Fibroblast of villous mesenchyme (primary cell): ENCODE measurements at places on chromosomes 16 and 17. TPM values are rescaled to one million over a fixed set of nuclear protein-coding genes. Genes with fewer than 3 reads are reported as not detected.

PPP1R27 gene
- not detected in 2 replicates for total RNA-seq

TOM1L1 gene
- 16.1 and 24.2 TPM in 2 replicates for total RNA-seq

CACNG1 gene
- total RNA-seq = not detected in 2 replicates

PLCD3 gene
- total RNA-seq = 41.9 and 62.6 TPM in 2 replicates

CCL14 gene
- total RNA-seq = not detected in 2 replicates

IL32 gene
- 12.6 and 25.0 TPM in 2 replicates for total RNA-seq

HOXB6 gene
- total RNA-seq = 1.3 and 1.6 TPM in 2 replicates

CDH3 gene
- total RNA-seq = 0.32 and 2.2 TPM in 2 replicates

KRT39 gene
- total RNA-seq = not detected in 2 replicates

TCAP gene
- total RNA-seq = under 0.01 TPM in 1 of 2 replicates, not detected in the other

CDRT4 gene
- total RNA-seq = 5.2 and 6.5 TPM in 2 replicates

AATK gene
- under 0.01 and 0.32 TPM in 2 replicates for total RNA-seq

LAT gene
- 0.43 and 0.64 TPM in 2 replicates for total RNA-seq

DNA sequence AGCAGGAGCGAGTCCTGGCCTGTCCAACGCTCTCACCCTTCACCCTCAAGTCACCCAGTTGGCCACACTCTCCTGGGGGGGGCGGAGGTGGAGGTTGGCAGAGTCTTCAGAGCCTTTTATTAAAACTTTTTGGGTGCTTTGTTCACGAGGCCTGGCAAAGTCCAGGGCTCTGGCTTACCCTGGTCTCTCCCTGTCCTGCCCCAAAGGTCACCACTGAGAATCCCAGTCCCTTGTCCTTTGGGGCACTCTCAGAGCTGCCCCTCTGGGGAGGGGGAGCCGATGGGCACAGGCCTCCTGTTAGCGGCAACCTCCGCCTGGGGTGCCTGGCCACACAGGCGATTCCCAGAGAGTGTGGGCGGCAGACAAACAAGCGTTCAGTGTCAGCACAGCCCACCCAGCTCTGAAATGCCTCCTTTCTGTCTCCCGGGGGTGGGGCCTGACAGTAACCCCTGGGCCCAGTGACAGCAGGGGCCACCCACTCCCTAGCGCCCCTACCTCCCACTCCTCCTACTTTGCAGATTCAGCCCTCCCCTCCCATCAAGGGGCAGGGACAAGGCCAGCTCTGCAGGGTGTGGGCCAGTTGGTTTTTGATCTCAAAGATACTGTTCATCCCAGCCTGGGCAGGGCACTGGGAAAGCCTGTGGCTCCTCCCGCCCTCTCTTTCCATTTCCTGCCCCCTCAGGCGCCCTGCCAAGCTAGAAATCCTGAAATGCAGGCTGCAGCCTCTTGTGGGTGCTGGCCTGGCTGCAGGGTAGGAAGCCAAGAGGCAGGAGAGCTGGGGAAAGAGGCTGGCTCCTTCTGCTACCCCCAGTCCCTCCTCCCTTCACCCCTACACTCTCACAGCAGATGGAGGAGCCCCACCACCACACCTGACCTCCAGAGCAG is 36.6 kb upstream of the EMP2 start:
- DNase-seq = peak; percentile 19

- DNase-seq = no peak
Measured at GRCh38 chr16:82585675-82586074, 41.1 kb upstream of the CDH13 start.

GRCh38 chr16:49127103-49127502 is 154.5 kb downstream of the CBLN1 start:
- no peak for DNase-seq

DNA sequence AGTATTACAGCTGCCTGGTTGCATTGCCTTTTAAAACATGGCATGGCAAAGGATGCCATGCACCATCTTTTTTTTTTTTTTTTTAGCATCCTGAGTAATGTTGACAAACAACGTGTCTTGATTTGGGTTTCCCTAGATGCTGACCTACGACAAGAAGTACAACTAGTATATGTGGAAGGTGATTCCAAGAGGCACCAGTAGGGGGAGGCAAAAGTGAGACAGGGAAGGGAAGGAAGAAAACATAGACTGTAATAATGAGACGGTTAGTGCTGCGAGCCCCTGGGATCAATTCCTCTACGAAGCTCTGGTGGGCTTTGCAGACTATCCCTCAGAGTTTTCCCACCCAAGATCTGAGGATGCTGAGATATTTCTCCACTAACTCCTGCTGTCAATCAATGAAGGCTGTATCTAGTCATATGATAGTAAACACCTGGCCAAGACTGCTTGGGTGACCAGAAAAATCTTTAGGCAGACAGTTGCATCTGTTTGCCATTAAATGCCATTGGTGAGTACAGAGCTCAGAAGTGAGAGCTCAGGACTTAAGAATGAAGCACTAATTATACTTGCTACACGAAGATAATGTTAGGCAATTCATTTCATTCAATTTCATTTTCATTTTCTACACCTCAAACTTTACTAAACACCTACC is 458.6 kb upstream of the GOT2 start:
- no peak for DNase-seq

DNA sequence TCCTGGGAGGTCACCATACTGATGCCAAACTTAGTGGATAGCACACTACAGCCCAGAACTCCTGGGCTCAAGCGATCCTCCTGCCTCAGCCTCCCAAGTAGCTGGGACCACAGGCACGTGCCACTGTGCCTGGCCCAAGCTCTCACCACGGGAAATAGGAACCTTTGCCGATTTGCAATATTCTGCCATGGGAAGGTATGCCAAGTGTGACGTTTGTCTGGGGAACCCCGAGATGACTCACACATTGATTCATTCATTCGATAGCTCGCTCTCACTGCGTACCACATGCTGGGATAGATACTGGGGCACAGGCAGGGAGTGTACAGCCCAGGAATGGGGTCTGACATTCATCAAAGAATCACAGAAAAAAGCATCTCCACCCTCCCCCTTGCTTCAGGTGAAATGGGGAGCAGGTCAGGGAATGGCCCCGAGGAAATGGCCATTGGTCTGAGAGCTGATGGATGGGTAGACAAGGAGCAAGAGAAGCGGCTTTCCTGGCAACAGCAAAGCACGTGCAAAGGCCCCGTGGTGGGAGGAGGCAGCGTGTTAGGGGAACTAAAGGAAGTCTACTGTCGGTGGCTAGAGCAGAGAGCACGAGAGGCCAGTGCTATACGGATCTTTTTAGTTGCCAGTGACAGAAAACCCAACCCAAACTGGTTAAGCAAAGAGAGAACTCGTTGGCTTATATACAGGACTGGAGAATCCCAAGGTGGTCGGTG is 44.1 kb downstream of the DNAH17 start:
- DNase-seq = peak; percentile 17

DNA sequence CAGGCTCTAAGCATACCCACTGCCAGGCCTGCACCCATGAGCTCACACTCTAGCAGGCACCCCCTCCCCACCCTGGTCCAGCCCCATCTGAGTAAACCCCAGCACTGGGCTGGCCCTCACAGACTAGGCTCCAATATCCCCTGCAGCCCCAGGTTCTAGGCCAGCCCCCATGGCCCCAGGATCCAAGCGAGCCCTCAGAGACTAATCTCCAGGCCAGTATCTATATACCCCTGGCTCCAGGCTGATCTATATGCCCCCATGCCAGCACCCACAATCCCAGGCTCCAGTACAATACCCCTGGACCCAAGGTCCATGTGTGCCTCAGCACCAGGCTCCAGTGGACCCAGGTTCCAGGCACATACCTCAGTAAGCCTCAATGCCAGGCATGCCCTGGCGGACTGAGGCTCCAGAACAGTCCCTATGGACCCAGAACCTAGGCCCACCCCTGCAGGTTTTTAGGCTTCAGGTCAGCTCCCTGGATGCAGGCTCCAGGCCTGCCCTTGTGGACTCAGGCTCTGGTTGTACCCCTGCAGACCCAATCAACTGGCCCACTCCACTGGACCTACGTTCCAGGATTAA is 38.5 kb downstream of the POLR3E start:
- no peak for DNase-seq

GRCh38 chr17:49871211-49871610 is 23.3 kb upstream of the TAC4 start:
- no peak for DNase-seq

GRCh38 chr17:38451030-38451839 is 23.0 kb downstream of the ARHGAP23 start:
- peak; percentile 64 for DNase-seq

DNA sequence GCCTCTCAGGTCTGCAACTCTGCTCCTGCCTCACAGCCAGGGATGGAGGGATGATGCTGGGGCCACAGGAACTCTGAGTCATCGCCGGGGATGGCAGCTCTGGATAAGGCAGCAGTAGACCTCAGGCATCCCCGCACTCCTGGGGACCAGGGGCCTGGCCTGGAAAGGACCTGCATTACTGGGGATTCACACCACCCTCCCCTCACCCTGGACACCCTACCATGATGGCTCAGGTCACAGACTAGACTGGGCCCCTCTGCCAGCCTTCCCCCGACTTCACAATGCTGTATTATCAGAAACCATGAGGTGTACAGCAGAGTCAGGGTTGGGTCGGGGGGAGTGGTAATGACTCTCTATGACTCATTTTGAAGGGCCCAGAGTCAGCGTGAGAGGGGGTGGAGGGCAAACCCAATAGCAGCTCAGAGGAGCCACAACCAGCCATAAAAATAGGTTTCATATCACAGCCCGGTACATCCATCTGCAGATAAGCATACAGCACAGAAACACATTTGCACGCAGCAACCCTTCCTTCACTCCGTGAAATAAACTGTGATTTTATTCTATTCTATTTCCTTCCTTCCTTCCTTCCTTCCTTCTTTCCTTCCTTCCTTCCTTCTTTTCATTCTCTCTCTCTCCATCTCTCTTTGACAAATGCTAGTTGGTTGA is 28.8 kb downstream of the DYNLRB2 start:
- peak; percentile 79 for DNase-seq

- DNase-seq = no peak
Measured at GRCh38 chr16:79752396-79752795, 151.9 kb upstream of the MAF start.

DNA sequence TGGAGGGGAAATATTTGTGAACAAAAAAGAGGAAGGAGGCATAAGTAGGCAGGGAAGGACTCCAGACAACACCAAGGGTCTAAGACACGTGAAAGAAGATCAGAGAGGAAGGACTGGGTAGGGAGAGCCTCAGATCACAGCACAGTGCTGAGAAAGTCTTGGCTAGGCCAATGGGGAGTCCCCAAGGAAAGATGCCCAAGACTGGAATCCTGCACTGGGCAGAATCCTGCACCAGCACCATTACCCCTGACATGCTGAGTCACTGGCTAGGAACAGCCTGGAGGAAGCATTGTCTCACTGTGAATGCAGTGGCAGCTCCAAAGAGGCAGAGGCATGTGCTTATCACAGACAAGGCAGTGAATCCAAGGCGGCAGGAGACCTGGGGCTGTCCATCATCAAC is 19.2 kb downstream of the CLEC19A start:
- no peak for DNase-seq

DNA sequence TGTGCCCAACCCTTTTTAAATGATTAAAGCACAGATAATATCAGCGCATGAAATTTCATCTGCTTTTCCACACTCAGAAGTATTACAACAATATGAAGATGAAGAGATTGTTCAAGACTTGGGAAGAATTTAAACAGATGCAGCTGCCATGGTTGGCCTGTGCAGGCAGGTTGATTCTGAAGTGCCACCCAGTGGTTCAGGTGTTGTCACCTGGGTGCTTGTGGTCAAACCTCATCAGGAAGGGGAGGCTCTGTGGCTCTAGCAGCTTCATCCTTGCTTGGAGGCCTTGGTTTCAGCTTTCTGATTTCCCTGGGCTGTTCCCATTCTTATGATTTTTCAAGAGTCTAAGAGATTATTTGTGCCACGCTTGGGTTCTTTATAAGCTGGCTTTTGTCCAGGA is 22.2 kb upstream of the CLEC18C start:
- DNase-seq = no peak

- peak; percentile 51 for DNase-seq
Measured at GRCh38 chr17:55295411-55296170, 30.8 kb downstream of the HLF start.

GRCh38 chr17:32909787-32910369 is 18.1 kb upstream of the TMEM98 start:
- peak; percentile 89 for DNase-seq

GRCh38 chr16:14345512-14346115 is 274.5 kb downstream of the MRTFB start:
- DNase-seq = no peak

GRCh38 chr17:27743281-27743885 is 56.9 kb downstream of the NOS2 start:
- no peak for DNase-seq

DNA sequence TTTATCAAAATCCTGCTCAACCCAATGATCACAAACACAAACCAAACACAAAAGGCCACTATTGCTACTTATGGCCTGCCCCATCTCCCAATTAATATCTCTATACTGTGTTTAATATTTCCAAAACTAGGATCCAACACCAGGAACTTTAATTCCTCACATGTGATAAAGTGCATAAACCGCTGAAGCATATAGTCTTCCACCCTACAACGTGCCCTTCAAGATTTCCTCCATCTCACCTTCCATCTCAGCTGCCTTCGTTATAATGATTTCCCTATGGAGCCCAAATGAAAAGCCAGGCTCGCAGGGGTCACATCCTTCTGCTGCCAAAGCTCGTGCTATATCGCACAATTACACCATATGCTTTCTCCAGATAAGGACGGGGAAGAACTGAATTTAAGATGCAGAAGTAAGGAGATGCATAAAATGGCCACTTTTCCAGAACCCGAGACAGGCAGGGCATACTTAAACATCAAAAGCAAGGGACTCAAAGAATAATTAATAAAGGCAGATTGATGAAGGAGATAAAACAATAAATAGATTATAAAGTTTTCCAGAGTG is 1.8 kb downstream of the MYH10 start:
- no peak for DNase-seq

DNA sequence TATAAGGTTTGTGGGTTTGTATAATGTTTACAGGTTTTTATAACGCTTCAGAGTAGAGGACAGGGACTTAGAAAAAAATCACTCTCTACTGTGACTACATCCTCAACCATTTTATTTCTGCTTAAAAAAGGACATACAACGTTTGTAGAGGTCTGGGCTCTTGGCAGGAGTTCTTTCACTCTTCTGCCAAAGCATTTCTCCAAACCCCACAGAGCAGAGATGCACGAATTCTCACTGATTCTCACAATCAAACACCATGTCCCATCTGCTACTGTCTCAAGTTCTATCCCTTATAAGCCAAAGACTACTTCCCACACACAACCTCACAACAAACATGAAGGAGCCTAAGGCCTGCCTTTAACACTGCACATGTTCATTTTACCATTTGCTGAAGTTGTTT is 7.0 kb upstream of the ANKFY1 start:
- DNase-seq = no peak

GRCh38 chr16:82623241-82623640 is 3.5 kb upstream of the CDH13 start:
- no peak for DNase-seq

- DNase-seq = no peak
Measured at GRCh38 chr17:79909121-79909520, 69.9 kb upstream of the CBX4 start.

GRCh38 chr17:79988185-79988971 is 47.3 kb downstream of the TBC1D16 start:
- peak; percentile 91 for DNase-seq

DNA sequence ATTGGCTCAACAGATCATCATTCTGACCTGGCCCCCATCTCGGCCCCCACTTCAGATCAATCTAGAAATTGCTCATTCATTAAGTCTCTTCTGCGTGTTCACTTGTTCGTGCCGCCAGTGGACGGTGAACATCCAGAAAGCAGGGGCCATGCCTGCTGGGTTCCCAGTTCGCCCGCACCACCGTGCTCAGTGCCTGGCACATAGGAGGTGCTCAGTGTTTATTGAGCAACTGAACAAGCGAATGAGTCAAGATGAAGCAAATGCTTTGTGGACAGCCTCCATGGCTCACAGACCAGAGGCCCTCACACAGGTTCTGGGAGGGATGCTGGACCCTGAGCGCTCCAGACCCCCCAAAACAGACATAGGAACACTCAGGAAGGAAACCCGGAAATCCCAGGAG is 13.9 kb downstream of the BEAN1 start:
- DNase-seq = no peak
